Naive thymus-derived CD8-positive, alpha-beta T cell (primary cell): ENCODE measurements at places on chromosomes 6 and 20. TPM values are rescaled to one million over a fixed set of nuclear protein-coding genes. Genes with fewer than 3 reads are reported as not detected.

GRCh38 chr6:82954937-82955577, 110.6 kb downstream of the UBE3D start:
- no peak for DNase-seq

- no peak for DNase-seq
Measured at GRCh38 chr6:121897337-121897760, 461.9 kb downstream of the GJA1 start.

- DNase-seq, result no peak
Measured at GRCh38 chr6:39892490-39893129, 41.7 kb downstream of the MOCS1 start.

GRCh38 chr6:79833264-79833963, 113.9 kb downstream of the ELOVL4 start:
- no peak for DNase-seq

DNA sequence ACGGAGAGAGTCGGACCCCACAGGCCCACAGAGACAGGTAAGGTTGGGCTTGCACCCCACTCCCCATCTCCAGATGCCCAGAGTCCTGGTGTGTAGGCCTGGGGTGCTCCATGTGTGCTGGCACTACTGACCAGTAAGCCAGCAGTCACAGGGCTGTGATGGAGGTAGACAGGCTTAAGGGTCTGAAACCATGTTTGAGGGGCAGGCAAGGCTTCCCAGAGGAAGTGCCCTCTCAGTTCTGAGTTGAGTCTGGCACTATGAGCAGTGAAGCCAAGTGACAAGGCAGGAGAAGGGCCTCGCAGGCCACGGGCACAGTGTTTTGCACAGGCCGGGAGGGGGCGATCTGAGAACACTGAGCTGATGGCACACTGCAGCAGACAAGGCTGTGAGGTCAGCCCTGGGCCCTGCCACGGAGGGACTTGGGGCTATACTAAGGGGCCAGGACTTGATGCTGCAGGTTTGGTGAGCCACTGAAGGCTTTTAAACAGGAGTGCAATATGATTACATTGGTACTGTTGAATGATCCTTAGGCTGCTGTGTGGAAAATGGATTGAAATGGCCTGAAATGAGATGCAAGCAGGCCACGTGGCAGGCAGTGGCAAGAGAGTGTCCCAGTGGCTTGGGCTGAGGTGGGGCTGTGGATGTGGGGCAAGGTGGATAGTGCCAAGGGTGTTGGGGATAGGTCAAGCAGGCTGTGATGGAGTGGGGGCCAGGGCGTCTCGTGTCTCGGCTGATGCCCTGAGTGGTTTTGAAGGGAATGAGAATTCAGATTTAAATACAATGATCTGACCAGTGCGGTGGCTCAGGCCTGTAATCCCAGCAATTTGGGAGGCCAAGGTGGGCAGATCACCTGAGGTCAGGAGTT, 20.3 kb downstream of the TTBK1 start:
- DNase-seq, result peak; percentile 73

- no peak for DNase-seq
Measured at GRCh38 chr6:42715871-42716270, 6.5 kb downstream of the PRPH2 start.

DNA sequence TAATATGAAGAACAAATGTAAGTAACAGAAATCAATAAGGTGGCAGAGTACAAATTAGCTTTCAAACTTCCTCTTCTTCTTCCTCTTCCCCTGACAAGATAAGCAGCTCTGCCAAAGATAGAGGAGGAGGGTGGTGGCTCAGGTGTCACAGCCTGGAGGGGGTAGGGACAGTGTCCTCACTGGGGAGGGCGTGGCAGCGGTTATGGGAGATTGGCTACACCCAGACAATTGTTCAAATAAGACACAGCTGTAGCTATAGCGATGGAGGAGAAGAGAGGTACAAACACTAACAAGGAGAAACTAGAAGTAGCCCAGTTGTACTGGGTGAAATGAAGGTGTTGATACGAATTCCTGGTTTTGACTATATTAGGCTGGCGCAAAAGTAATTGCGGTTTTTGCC, 198.5 kb downstream of the TBXT start:
- DNase-seq, result no peak

- DNase-seq, result no peak
Measured at GRCh38 chr20:4697189-4697830, 24.4 kb upstream of the PRND start.

- DNase-seq, result no peak
Measured at GRCh38 chr20:56249244-56249955, 868 bp downstream of the MC3R start.

DNA sequence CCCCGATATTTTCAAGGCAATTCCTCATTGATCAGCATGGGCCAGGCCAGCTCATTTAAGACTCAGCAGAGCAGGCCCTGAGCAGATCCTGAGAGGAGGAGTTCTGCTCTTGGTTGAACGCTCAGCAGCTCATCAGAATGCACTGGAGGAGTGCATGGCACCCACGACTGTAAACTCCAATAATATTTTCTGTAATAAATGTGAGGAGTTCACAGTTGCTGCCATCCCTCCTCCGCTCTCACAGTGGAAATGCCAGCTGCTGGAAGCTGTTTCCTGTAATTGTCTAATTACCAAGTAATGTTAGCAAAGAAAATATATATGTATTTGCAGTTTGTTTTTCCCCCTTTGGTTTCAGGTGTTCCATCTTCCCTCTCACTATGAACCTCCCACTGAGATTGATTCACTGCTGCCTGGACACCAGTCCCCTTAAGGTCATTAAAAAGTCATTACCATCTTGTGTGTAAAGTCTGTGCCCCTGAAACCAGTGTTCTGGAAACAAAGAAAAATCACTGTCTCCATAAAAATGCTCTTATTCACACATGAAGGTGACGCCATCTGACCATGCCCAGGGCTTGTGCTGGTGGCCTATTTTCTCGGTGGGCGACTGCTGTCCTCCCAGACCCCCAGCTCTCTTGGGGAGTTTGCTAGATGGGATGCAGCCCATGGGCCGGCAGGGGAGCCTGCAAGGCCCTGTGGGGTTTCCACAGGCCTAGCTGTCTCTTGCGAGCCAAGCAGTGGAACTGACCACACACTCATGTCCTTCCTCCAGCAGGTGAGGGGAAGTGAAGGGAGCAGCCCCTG, 374.2 kb downstream of the ZFAND3 start:
- DNase-seq, result no peak

DNA sequence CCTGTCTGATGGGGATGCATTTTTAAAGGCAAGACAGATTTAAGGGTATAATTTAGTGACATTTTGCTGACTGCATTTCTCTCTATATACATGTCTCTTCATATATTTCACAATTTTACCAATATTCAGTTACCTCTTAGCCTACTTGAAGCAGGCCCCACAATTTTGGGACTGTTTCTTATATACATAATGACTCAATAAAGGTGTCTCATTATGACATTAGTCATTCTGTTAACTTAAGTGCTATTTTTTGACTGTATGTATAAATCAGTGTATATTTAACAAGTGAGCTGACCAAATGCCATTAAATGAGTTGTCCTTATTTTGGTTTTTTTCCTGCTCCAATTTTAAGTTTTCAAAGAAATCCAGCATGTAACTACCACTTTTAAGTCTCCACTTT, 313.3 kb downstream of the SOX4 start:
- no peak for DNase-seq

GRCh38 chr6:143578054-143578453, 66.5 kb upstream of the FUCA2 start:
- no peak for DNase-seq

DNA sequence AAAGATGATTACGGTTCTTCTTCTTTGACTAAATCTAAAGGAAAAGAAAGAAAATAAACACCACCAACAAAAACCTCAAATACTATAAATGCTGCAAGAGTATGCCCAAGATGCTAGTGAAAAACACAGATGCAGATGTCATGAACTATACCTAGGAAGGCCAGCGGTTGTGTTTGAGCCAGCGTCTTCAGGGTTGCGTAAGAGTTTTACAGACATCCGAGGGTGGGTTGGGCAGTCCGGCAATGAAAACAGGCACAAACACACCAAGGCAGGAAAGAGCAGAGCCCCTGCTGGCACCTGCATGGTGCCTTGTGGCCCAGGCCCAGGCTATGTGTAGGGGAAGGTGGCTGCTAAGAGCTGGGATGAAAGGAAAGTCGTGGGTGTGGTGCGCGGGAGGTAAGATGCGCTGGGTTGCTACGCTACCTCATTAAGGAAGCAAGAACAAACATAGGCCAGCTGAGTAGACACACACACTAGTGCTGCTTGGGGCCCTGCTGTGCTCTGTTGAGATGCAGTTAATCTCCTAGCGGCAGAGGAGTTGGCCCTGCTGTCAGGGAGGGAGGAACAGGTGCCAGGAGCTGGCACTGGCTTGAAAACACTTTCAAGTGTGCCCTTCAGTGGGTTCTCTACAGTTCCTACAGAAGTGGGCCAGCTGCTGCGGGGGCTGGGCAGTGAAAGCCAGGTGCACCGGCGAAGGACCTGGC, 170.2 kb upstream of the PLN start:
- DNase-seq, result no peak

- DNase-seq, result no peak
Measured at GRCh38 chr6:25219917-25220278, 59.3 kb upstream of the CARMIL1 start.

Gene OPRL1
- 0.77 TPM for polyA plus RNA-seq

Gene BEND6
- 0.34 TPM for polyA plus RNA-seq

Gene MMP24
- polyA plus RNA-seq, result 0.13 TPM

Gene TSBP1
- polyA plus RNA-seq, result not detected

Gene ZSCAN9
- 2.6 TPM for polyA plus RNA-seq

Gene RFX6
- not detected for polyA plus RNA-seq

Gene NKAIN4
- not detected for polyA plus RNA-seq

Gene RNF182
- not detected for polyA plus RNA-seq

Gene TMEM74B
- not detected for polyA plus RNA-seq

Gene ASF1A
- polyA plus RNA-seq, result 47.7 TPM

Gene LRRC73
- not detected for polyA plus RNA-seq
